ENCODE measurements at places on chromosomes 2 and 18.

- no peak overlapping the region for H3K27ac ChIP-seq
- H3K4me1 ChIP-seq, result peaks cover 13% of the 10 kb centered on the region
- H3K4me3 ChIP-seq, result no peak overlapping the region
- no peaks in the 10 kb centered on the region for H3K27me3 ChIP-seq
Measured at GRCh38 chr2:239202343-239202742, 198.5 kb downstream of the HDAC4 start.

- no peak overlapping the region for H3K4me3 ChIP-seq
- H3K36me3 ChIP-seq, result no peaks in the 10 kb centered on the region
- no peak for DNase-seq
Measured at GRCh38 chr2:168461178-168461941, 5.3 kb downstream of the CERS6 start.

DNA sequence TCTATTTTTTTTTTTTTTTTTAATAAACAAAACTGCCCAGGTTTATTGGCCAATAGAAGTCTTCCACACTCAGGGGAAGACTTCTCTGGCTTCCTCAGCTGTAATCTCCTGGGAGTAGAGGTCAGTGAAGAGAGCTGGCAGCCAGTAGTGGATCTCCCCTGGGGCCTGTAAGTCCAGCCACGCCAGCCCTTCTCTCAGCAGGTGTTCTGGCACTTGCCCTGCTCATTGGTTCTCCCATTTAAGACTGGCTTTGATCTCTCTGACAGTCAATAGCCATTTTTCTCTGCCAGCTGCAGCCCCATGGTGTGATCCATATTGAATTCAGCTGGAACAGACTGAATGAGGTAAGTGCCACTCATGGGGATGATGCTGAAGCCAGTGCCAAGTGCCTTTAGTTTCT is 170.6 kb upstream of the SPHKAP start:
- H3K27ac ChIP-seq, result no peak overlapping the region
- H3K36me3 ChIP-seq, result no peaks in the 10 kb centered on the region

GRCh38 chr2:182049372-182050148 is 63.9 kb downstream of the PPP1R1C start:
- no peak overlapping the region for H3K27ac ChIP-seq
- peaks cover 9% of the 10 kb centered on the region for H3K4me1 ChIP-seq
- no peaks in the 10 kb centered on the region for H3K36me3 ChIP-seq
- no peak for DNase-seq

GRCh38 chr18:39053571-39053970 is 1488.0 kb upstream of the CELF4 start:
- no peaks in the 10 kb centered on the region for H3K27me3 ChIP-seq
- DNase-seq, result no peak
- H3K36me3 ChIP-seq, result no peaks in the 10 kb centered on the region
- no peaks in the 10 kb centered on the region for H3K4me1 ChIP-seq

DNA sequence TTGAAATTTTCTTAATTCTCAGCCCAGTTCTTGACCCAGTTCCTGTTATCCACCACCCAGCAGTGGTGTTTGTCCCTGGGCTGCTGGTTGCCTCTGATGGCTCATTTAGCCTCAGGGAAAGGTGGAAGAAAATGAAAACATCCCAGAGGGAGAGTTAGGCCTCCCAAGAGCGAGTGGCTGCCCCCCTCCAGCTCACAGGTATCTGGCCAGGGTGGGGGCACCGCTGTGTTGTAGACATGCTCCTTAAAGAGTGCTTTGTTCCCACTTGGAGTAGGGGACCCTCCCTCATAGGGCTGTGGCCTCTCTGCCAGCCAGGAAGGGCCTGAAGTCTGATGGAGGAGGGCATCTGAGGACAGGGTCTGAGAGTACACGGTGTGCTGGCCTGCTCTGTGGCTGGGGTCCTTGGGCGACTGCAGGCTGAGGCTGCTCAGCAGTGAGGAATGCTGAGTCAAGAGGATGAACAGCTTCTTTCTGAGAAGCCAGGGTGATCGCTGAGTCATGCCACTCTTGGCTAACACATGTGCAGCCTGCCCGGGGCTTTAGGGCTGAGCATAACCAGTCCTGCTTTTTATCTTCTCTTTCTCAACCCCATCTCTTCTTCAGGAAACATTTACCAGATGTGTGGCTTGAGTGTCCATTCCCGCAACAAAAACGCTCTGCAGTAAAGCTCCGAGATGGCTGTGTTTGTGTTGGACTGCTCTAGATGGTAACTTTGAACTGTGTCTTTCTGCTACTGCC is 72.3 kb downstream of the IL1R2 start:
- H3K27ac ChIP-seq, result peak overlapping the region; percentile 98
- H3K4me3 ChIP-seq, result peak overlapping the region; percentile 38
- DNase-seq, result peak; percentile 98
- no peaks in the 10 kb centered on the region for H3K36me3 ChIP-seq

DNA sequence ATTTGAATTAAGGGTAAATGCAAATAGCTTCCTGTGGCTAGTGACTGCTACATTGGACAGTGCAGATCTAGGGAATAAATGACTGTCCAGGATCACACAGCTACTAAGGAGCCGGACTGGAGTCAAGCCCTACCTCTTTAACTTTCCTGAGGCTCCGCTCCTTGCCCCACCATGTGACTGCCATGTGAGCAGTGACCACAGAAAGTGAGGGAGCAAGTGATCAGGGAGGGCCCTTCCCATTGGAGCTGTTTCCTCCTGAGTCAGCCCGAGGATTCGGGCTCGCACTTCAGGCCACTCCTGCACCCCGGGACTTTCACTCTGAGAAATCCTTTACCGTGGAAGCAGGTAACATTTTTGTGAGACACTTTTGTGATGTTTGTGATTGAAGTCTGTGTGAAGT is 198.0 kb downstream of the ANKRD30B start:
- no peak for DNase-seq
- no peak overlapping the region for H3K4me3 ChIP-seq
- H3K4me1 ChIP-seq, result no peaks in the 10 kb centered on the region
- no peaks in the 10 kb centered on the region for H3K36me3 ChIP-seq
- H3K27me3 ChIP-seq, result no peaks in the 10 kb centered on the region
- no peak overlapping the region for H3K27ac ChIP-seq

GRCh38 chr18:75915941-75916623 is 488.6 kb upstream of the SMIM21 start:
- H3K36me3 ChIP-seq, result no peaks in the 10 kb centered on the region
- peak overlapping the region; percentile 35 for H3K4me3 ChIP-seq
- H3K27ac ChIP-seq, result no peak overlapping the region
- no peaks in the 10 kb centered on the region for H3K27me3 ChIP-seq
- no peaks in the 10 kb centered on the region for H3K4me1 ChIP-seq

GRCh38 chr2:200373973-200374416 is 67.5 kb downstream of the SPATS2L start:
- H3K4me3 ChIP-seq, result no peak overlapping the region
- no peak for DNase-seq
- no peaks in the 10 kb centered on the region for H3K36me3 ChIP-seq

DNA sequence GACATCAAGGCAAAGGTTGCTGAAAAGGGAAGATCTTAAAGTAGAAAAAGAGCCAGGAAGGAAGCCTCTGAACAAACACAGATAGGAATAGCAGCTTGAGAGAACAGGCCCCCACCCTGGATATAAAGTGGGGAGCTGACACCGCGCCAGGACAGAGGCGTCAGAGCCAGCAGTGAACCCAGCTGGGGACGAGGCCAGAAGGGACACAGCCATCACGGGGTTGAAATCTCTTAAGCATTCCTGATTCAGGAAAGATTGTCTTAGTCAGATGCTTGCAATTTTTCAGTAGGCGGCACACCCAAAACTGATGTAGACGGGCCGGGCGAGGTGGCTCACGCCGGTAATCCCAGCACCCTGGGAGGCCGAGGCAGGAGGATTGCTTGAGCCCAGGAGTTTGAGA is 93.8 kb upstream of the PHLPP1 start:
- H3K4me3 ChIP-seq, result no peak overlapping the region
- H3K27me3 ChIP-seq, result no peaks in the 10 kb centered on the region
- no peaks in the 10 kb centered on the region for H3K36me3 ChIP-seq
- no peak for DNase-seq

Data from ascending aorta (tissue), 2 donors.